MG63 (cell line): ENCODE measurements at places on chromosomes 2 and 18.

GRCh38 chr18:58466636-58467205 is 162.2 kb downstream of the ALPK2 start:
- DNase-seq: no peak

DNA sequence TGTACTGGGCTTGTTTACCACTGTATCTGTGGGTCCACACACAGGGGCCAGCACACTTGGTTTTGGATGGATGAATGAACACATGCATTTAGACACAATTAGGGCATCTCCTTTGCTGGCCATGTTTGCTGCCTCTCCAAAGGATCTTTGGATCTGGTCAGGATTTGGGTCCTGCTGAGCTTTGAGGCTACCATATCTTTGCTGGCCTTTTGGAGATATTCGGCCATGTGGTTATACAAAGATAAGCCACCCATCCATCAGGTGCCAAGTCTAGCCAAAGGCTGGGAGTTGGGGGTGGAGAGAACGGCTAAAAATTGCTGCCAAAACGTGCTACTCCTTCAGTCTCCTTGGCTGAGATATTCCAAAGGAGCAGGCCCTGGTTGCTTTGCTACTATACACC is 18.2 kb upstream of the FZD7 start:
- DNase-seq: no peak

DNA sequence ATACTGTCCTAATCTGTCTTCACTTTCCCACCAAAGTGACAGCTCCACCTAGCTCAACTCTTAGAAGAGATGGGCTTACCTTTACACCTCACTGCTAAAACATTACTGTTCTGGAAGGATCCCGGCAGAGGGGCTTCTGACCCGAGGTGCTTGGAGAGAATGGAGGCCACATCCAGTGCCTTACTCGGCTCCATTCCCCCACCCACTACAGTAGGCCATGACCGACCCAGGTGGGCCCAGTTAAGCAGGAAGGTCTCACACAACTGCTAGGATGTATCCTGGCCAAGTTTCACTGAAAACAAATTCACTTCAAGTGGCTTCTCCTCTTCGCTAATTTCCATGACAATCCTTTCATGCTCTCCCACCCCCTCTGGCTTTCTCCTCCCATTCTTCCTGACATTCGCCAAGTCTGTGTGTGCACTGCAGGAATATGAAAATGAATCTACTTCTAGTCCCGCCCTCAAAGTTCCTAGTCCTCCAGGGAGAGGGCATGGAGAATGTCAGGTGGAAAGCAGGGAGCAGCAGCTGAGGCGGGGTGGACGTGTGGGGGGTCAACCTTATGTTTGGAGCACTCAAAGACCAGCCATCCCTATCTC is 11.8 kb downstream of the WIPF1 start:
- DNase-seq: no peak

GRCh38 chr2:109126501-109126860 is 2.5 kb upstream of the SH3RF3 start:
- peak; percentile 51 for DNase-seq

DNA sequence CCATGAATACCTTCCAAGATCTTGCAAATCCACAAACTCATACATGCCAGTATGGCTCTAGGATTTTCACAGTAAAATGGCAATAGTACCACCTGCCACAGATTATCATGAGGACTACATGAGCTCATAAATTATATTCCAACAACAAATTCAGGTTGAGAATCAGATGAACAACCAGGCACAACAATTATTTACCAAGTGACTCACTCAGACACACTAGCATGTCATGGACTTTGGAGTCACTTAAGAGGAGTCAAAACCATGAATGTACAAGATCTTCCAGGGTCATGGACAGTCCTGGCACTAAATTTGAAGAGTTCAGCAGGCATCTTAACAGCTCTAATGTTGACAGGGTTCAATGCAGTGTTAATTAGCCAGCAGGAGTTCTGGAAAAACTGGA is 34.4 kb upstream of the BZW1 start:
- no peak for DNase-seq

GRCh38 chr2:221437056-221437455 is 135.0 kb downstream of the EPHA4 start:
- no peak for DNase-seq

GRCh38 chr2:46353509-46353908 is 56.3 kb downstream of the EPAS1 start:
- DNase-seq: no peak

GRCh38 chr2:40550085-40550484 is 98.2 kb upstream of the SLC8A1 start:
- no peak for DNase-seq

- peak; percentile 3 for DNase-seq
Observed at GRCh38 chr18:53906681-53907080, 317.8 kb downstream of the MBD2 start.

DNA sequence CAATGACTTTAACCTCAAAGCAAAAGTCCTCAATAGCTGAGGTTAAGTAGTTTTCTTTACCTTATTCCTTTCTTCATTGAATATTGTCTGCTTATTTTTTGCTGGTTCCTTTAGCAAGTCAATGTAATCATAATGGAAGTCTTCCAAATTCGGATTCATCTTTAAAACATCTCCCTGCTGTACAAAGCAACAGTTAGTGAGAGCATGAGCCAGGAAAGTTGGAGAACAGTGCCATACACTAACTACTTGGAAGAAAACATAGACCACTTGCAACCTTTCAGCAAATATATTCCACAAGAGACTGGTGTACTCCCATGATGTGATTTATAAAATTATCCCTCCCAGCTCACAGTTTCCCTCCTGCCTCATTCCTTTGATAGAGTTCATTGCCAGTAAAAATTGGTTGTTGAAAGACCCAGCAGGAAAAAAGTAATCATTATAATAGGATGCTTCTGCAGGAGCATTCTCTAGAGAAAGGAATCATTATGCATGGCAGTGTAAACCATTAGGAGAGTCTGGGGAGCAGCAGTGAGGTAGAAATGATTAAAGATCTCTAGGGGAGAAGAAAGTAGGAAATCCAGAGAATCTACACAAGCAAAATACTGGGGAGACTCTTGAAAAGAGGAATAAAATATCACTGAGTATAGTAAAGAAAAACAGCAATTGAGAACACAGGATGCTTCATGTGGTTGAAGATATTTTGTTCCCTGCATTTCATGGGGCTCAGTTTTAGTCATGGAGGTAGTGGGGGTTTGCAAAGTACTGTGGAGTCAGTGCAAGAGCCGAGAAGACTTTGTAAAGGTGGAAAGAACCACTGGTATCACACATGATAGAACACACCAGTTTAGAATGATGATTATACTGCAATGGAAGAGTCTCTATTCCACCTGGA is 38.6 kb upstream of the TTN start:
- peak; percentile 33 for DNase-seq

DNA sequence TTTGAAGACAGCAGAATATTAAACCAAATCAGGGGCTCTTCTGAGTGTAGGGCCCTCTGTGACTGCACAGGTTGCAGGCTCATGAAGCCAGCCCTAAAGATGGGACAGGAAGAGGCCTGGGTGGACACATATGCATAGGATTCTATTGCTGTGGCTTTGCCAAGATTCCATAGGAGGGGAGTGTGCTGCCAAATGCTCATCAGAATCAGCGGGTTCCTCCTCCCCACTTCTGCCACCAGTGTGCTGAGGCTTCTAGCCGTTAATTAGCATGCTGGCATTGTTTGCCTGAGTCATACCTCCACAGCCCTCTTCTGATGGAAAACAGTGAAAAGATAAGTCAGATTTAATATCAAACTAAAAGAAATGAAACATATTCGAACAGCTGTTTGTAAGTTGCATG is 103.9 kb upstream of the TMEFF2 start:
- DNase-seq: peak; percentile 29

- no peak for DNase-seq
Observed at GRCh38 chr2:177723235-177723634, 330.7 kb downstream of the AGPS start.

DNA sequence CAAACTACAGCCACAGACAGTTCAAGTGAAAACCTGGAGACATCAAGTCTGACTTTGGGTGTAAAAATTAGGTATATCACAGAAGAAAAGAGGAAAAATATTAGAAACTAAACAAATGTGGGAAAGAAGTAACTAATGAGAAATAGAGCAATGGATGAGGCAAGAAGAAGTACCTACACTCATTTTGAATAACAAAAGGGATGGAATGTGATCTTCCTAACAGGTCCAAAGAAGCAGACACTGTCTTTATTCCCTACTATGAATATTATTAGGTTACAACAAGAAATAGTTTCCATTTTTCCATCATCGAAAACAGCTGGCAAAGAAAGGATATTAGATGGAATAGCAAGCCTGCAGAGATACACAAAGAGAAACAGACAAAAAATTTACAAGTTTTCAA is 486.3 kb upstream of the FSHR start:
- DNase-seq: no peak

DNA sequence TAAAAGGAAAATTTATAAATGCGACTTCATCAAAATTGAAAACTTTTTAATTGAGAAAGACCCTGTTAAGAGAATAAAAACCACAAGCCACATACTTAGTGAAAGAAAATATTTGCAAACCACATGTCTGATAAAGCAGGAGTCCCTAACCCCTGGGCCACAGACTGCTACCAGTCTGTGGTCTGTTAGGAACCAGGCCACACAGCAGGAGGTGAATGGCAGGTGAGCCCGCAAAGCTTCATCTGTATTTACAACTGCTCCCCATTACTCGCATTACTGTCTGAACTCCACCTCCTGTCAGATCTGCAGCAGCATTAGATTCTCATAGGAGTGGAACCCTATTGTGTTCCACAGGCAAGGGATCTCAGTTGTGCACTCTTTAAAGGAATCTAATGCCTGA is 95.5 kb upstream of the CRACDL start:
- no peak for DNase-seq

- DNase-seq: no peak
Observed at GRCh38 chr18:45104049-45104395, 423.3 kb downstream of the SETBP1 start.

DNA sequence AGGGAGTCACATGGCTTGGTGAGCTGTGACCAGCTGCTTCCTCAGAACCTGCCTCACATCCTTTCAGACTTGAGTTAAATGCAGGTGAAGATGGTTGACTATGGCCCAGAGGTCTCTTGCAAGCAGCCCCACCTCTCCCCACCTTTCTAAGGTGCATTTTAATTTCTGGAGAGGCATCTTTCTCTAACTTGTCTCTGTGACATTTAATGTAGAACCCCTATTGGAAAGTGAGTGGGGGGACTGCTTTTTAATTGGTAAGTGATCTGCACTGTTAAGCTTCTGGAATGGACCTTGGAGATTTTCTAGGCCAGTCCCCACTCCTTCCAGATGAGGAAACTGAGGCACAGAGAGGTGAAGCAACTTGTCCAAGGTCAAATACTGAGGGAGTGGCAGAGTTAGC is 37.3 kb upstream of the SKOR2 start:
- no peak for DNase-seq

GRCh38 chr18:34783501-34783900 is 73.4 kb downstream of the DTNA start:
- no peak for DNase-seq

- DNase-seq: peak; percentile 76
Observed at GRCh38 chr18:28176948-28177827, at the start of gene CDH2. CDH2 (minus strand) TSS chr18:28177130; CDS start chr18:28177022, 108 bp downstream.

- no peak for DNase-seq
Observed at GRCh38 chr18:26653943-26654615, 105.7 kb upstream of the KCTD1 start.

GRCh38 chr2:144152817-144153271 is 367.1 kb downstream of the ZEB2 start:
- DNase-seq: peak; percentile 7

GRCh38 chr2:151053661-151053990 is 208.0 kb downstream of the RBM43 start:
- DNase-seq: no peak

GRCh38 chr2:64760128-64760527 is 106.4 kb upstream of the SERTAD2 start:
- no peak for DNase-seq

- no peak for DNase-seq
Observed at GRCh38 chr18:33585431-33585775, 7.4 kb downstream of the ASXL3 start.

DNA sequence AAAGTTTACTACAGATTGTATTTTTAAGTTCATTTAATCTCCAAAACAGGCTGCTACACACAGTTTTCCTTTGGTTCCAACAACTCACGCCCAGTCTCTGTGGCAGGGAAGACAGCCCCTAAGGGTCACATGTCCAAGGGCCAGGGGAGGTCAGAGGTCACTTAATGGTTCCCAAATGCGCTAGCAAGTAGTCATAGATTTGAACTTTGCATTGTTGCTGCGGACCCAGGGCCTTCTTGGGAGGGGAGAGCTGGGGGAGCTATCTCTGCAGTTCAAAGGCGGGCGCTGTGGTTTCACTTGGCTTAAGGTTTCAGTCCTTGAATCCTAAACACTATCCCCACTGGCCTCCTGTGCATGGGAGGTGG is 74.8 kb upstream of the ZNF532 start:
- no peak for DNase-seq

- no peak for DNase-seq
Observed at GRCh38 chr18:61371111-61371510, 37.9 kb downstream of the CDH20 start.

GRCh38 chr2:172894689-172895387 is 159.2 kb downstream of the RAPGEF4 start:
- no peak for DNase-seq

GRCh38 chr18:62337336-62337735 is 12.2 kb downstream of the TNFRSF11A start:
- DNase-seq: peak; percentile 36

GRCh38 chr2:58731488-58731869 is 490.4 kb upstream of the FANCL start:
- no peak for DNase-seq

GRCh38 chr2:150591496-150592285 is 104.2 kb upstream of the RND3 start:
- no peak for DNase-seq

DNA sequence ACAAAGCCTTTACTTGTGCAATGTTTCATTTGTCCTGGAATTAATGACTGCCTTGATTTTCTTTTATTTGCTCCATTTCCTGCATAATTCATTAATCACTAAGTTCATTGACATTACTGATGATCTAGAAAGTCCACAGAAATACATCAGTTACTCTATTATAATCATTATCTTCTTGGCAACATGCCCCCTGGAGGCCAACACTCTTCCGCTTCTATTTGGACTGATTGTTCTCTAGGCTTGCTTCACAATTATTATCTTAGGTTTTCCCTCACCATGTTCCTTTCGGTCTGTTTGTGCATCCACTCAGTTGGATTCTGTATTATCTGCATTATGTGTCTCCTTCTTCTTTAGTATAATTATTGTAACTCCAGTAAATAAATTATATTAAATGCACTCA is 461.0 kb upstream of the CDH2 start:
- DNase-seq: no peak

DNA sequence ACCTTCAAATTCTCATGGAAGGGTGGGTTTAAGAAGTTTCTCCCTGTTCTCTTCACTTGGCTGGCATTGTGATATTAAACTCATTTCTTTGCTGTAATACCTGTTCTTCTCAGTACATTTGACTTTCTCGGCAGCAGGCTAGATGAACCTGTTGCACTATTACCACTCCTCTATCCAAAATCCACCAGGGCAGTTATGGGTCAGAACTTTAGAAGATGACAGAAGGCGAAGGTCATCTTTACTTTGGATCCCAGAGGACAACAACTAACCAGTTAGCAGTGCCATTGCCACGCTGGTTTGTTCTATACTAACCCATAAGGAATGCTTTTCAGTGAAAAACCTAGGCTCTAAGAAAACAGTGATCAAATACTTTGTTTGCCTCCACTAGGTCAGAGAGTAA is 901.0 kb downstream of the TSN start:
- no peak for DNase-seq
